Peyer's patch (tissue), 4 donors: ENCODE measurements at places on chromosomes 1 and 21. TPM values are rescaled to one million over a fixed set of nuclear protein-coding genes. Genes with fewer than 3 reads are reported as not detected.

Gene FLG2
- total RNA-seq, result 0.13 TPM

Gene CFHR1
- not detected for total RNA-seq

Gene DDAH1
- 40.8 TPM for total RNA-seq

Gene PGLYRP3
- not detected for total RNA-seq

Gene CHAF1B
- total RNA-seq, result 0.85 TPM

Gene TACSTD2
- total RNA-seq, result not detected

Gene CRYBG2
- total RNA-seq, result 51.9 TPM

Gene FCRL1
- 0.47 TPM for total RNA-seq

Gene IGSF9
- total RNA-seq, result 5.8 TPM

Gene ATPAF1
- 14.0 TPM for total RNA-seq

Gene WNT4
- 1.6 TPM for total RNA-seq

Gene GOLT1A
- total RNA-seq, result 101 TPM

Gene ZNHIT6
- total RNA-seq, result 8.6 TPM

Gene TOR3A
- total RNA-seq, result 19.2 TPM

Gene PTBP2
- total RNA-seq, result 37.0 TPM

Gene NBPF4
- total RNA-seq, result 1.7 TPM

Gene DDOST
- 130 TPM for total RNA-seq

Gene OLIG2
- not detected for total RNA-seq

Gene TPTE
- not detected for total RNA-seq

Gene SPAG17
- total RNA-seq, result not detected

Gene OXCT2
- total RNA-seq, result 7.4 TPM

Gene MCM3AP
- total RNA-seq, result 121 TPM

Gene ATP1A4
- 0.57 TPM for total RNA-seq

Gene SPATA6
- 34.7 TPM for total RNA-seq

Gene S100A3
- not detected for total RNA-seq

Gene DNAJC6
- 1.7 TPM for total RNA-seq

Gene DNAJC11
- total RNA-seq, result 63.1 TPM

Gene GPR52
- 8.3 TPM for total RNA-seq

Gene KCNH1
- total RNA-seq, result 2.9 TPM

Gene LGR6
- 1.6 TPM for total RNA-seq

Gene NOS1AP
- 18.5 TPM for total RNA-seq

Gene LRRC39
- 0.35 TPM for total RNA-seq

Gene OR6N1
- not detected for total RNA-seq

Gene AMY2A
- total RNA-seq, result 1.1 TPM

Gene EXOC8
- total RNA-seq, result 17.7 TPM

Gene TBX15
- not detected for total RNA-seq

Gene NBPF6
- 3.7 TPM for total RNA-seq

Gene GPR37L1
- total RNA-seq, result 0.18 TPM

Gene SPOCD1
- total RNA-seq, result not detected

Gene C1orf141
- total RNA-seq, result not detected

Gene ACTL8
- total RNA-seq, result not detected

Gene KCNA3
- total RNA-seq, result 2.2 TPM

Gene GSTM1
- total RNA-seq, result not detected

Gene LAPTM5
- total RNA-seq, result 24.7 TPM

Gene S100A2
- total RNA-seq, result not detected

Gene PWP2
- total RNA-seq, result 63.5 TPM

Gene SLAMF7
- 2.7 TPM for total RNA-seq

Gene NTMT2
- total RNA-seq, result not detected

Gene SHISA4
- 4.6 TPM for total RNA-seq

Gene NRIP1
- 72.9 TPM for total RNA-seq

Gene ANKRD34A
- total RNA-seq, result not detected

Gene CYP4B1
- total RNA-seq, result 7.4 TPM

Gene GNG4
- total RNA-seq, result 1.6 TPM

Gene TPM3
- total RNA-seq, result 277 TPM

Gene LENEP
- not detected for total RNA-seq
